ENCODE measurements at places on chromosomes 2 and 18. TPM values are rescaled to one million over a fixed set of nuclear protein-coding genes. Genes with fewer than 3 reads are reported as not detected.

DNA sequence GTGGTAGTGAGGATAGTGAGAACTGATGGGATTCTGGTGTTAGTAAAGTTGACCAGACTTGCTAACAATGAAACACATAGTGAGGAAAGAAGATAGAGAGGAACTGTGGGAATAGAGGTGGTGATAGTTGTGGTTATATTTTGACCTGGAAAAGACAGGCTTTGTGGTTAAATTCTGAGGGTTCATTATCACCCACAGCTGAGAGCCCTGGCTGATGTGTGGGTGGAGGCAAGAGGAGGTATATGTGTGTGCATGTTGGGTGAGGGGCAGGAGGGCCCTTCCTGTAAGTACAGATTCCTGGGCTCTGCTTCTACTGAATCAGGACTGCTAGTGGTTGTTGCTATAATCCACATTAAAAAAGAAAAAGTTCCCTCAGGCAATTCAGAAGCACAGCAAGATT, 26.2 kb upstream of the TMEM163 start:
- DNase-seq, result no peak

GRCh38 chr18:60676815-60677214, 304.2 kb upstream of the MC4R start:
- DNase-seq, result no peak

DNA sequence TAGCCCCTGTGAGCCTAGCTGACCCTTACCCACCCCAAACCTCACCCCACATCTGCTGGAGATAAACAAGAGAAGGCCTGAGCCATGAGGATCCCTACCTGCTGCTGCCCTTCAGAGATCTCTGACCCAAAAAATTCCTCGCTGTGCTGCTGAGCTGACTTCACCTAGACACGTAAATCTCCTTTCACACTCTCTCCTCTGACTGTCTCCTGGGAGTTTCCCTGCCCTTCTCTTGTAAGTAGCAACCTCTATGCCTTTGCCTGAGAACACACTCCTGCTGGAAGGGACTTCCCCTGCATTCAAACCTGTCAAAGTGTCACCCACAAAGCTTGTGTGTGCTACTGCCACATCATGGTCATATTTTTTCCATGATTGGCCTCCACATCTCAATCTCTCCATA, 134.2 kb upstream of the NOL4 start:
- no peak for DNase-seq

- DNase-seq, result no peak
Observed at GRCh38 chr18:47512056-47512455, 260.6 kb upstream of the SKOR2 start.

The LDLRAD4 gene
- 10.4 TPM for polyA plus RNA-seq

DNA sequence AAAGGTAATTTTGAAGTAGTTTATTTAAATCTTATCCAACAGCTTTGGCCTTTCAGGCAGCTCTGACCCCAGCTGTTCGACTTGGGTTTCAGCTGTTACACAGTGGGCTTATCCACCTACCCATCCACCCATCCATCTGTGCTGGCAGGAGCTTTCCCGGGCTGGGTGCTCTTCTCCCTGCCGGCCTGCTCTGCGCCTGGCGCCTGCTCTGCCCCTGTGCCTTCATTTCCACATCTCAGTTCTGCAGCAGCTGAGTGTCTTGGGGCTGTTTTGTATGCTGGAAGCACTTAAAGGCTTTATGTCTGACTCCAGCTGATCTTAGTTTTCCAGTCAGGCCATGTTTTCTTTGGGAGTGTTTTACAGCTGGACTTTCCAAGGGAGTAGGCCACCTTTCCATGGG, 24.2 kb downstream of the LDLRAD4 start:
- no peak for DNase-seq

DNA sequence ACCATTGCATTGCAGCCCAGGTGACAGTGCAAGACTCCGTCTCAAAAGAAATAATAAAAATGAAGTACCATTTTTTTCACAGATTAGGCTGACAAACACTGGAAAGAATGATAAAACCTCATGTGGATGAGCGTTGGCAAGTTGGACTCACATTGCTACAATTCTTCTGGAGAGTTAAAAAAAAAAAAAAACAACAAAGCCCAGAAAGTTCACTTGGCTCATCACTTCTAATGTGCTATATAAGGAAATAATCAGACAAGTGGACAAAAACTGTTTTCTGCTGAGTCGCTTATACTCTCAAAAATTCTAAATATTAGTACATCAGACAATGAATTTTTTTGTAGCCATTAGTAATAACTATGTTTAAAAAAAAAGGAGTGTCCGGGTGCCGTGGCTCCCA, 38.4 kb downstream of the PKP4 start:
- no peak for DNase-seq

DNA sequence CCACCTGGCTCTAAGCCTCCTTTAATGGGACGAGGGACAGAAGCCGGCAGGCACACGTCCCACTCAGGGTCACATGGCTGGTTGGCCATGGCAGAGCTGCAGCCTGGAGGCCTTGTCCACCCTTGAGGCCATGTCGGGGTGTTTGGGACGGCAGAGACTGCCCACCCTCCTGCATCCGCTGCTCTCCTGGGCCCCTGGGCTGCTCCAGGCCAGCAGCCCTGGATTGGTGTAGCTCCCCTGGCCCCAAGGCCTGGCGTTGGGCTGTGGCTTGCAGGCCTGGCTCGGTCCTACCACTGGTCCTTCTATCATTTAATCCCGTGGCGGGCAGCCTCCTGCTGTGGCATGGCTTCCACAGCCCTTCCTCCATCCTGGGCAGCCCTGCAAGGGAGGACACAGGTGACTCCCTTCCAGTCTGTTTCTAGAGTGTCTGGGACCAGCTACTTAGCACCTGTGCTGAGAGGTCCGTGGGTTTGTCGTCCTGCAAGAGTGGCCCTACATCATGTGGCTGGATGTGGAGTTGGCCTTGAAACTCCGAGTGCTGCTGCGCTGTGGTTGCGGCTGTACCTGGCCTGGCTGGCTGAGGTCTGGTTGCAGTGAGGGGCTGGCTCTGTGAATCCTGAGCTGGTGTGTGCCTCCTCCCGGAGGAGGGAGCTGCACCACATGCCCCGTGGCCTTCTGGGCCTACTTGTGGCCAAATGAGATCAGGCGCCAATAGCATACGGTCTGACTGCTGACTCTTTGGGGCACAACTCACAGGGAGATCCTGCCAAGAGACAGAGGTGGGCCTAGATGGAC, 67.3 kb downstream of the SH3RF3 start:
- no peak for DNase-seq

The ABCB6 gene
- polyA plus RNA-seq, result 34.9 TPM

- DNase-seq, result no peak
Observed at GRCh38 chr2:94877129-94877528, 5.9 kb downstream of the TEKT4 start.

The SERPINB4 gene
- polyA plus RNA-seq, result not detected

DNA sequence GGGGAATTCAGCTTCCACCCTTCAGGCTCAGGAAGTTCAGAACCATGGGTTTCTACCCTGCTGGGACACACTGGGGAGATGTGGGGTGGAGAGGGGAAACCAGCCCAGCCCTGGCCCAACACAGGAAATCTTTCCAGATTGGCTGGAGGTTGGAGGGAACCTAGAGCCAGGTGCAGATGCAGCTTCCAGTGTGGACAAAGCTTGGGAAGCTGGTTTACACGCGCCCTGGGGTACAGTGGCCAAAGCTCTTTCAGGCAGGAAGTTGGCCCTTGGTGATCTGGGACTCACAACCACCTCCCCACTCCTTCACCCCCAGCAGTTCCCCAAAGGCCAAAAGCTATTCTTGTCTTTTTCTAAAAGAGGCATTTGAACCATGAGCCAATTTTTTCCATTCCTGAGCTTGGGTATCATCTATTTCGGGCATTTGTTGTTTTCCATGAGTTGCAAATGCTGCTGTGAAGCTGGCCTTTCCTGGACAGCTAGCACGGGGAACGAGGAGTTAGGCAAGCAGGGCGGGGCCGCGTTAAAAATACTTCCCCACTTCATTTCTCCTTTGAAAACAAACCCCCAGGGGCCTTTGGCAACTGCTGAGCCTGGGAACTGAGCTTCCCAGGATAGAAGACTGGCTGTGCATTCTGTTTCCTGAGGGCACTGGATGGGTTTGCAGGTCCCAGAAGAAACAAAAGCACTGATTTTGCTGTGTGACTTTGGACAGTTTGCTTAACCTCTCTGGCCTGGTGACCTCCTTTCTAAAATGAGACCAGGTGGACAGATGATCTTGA, 3.1 kb upstream of the ARID5A start:
- DNase-seq, result no peak

The NCL gene
- 958 TPM for polyA plus RNA-seq

The TNFRSF11A gene
- 2.1 TPM for polyA plus RNA-seq

GRCh38 chr2:241038374-241039180, 40.2 kb downstream of the SNED1 start:
- no peak for DNase-seq

DNA sequence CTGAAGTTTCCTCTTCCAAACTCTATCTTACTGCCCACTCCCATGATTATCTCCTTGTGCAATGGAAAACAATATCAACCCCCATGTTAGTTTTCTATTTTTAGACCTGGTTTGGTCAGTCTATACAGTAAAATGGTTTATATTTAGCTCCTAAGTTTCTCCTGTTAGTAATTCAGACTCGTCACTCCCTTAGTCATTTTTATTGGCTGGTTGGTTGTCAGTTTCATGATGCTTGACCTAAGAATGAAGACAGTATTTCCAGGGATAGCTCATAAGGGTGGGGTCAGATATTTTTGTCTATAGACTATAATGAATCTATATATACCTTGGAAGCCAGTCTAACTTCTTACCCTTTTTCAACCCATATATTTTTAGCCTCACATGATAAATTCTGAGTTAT, 61.4 kb upstream of the NEUROD1 start:
- no peak for DNase-seq

The XRCC5 gene
- 296 TPM for polyA plus RNA-seq

The CREG2 gene
- polyA plus RNA-seq, result 0.75 TPM

GRCh38 chr18:70288171-70288850, 534 bp upstream of the SOCS6 start:
- DNase-seq, result no peak

The SUPT7L gene
- 67.7 TPM for polyA plus RNA-seq

DNA sequence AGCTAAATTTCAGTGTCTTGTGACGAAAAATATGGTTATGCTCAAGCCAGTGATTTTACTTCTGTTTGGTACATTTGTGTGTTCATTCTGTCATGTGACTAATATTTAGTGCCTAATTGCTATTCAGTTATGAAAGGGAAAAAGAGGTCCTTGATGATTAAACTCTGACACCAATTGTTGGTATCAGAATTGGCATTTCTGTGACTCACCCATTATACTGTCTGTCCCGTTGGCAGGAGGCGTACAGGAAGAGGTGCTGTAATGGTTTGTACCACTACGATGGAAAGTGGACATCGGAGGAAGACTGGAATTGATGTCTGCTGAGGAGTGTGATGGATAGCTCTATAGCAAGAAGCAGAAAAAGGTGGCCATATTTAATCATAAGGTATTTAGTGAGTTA, 310.4 kb upstream of the CCDC68 start:
- no peak for DNase-seq

The AGXT gene
- polyA plus RNA-seq, result not detected

DNA sequence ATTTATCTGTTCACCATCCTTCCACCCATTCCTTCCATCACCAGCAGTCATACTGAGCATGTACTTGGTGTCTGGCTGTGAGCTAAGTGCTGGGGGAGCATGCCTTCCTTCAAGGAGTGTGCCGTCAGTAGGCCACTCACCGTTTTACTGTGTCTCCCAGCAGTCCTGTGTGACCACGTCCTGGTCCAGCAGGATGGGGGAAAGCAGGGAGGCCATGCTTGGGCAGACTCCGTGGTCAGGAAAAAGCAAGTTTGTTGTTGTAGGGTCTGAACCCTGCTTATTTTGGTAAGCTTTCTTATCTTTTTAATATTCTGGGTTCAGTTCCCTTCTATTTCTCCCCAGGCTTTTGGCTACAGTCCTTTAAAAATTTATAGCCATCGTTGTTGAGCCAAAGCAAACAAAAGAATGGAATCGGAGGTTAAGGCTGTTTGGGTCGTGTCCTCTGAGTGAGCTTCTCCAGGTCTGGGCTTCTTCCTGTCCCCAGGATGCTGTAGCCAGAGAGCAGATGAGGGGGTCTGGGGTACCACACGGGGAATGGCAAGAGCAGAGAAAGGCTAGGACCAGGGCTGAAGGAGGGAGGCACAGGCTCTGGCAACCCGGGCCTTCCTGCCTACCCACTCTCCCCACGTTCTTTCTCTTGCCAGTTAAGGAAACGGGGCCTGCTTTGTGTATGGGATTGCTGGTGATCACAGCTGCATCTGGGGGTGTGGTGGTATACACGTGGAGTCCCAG, 13.5 kb downstream of the SLC30A3 start:
- no peak for DNase-seq

The NT5DC4 gene
- 0.49 TPM for polyA plus RNA-seq

The M1AP gene
- 0.41 TPM for polyA plus RNA-seq

DNA sequence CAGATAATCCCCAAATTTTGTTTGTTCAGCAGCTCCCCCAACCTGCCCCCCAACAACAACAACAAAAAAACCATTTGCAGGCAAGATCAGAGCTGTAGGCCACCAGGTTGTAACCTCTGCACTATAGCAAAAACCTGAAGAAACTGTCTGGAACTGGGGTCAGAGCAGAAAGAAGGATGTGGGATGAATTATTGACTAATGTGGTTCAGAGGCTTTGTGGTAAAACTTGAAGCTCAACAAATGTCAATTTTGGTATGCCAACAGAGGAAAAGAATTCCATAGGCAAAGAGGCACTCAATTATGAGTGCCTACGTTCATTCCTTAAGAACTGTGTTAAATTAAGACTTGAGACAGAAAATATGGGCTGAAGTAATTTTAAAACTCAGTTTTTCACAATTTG, 255.1 kb downstream of the STK39 start:
- no peak for DNase-seq

- DNase-seq, result no peak
Observed at GRCh38 chr2:127082974-127083373, 24.0 kb downstream of the BIN1 start.
